ENCODE measurements at places on chromosomes 4 and X. TPM values are rescaled to one million over a fixed set of nuclear protein-coding genes. Genes with fewer than 3 reads are reported as not detected.

The FAM236A gene
- total RNA-seq = not detected

- no peak for DNase-seq
Observed at GRCh38 chr4:101035487-101035886, 311.8 kb downstream of the PPP3CA start.

DNA sequence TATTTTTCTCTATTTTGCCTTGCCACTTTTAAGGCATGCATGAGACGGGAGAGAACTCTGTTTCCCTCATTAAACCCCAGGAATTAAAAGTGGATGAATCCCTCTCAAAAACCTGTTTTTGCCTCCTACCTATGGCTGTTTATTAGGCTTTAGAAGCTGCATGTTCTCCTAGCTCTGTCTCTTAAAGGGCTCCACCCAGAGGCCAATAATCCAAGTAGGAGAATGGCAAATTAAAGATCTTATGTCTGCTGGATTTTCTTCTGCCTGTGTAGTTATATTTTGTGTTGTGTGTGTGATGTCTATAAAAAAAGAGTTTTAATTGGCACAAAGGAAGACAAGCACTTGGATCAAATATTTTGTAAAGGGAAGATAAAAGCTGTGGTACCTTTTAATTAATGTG is 32.4 kb downstream of the MAGEC1 start:
- DNase-seq = no peak

DNA sequence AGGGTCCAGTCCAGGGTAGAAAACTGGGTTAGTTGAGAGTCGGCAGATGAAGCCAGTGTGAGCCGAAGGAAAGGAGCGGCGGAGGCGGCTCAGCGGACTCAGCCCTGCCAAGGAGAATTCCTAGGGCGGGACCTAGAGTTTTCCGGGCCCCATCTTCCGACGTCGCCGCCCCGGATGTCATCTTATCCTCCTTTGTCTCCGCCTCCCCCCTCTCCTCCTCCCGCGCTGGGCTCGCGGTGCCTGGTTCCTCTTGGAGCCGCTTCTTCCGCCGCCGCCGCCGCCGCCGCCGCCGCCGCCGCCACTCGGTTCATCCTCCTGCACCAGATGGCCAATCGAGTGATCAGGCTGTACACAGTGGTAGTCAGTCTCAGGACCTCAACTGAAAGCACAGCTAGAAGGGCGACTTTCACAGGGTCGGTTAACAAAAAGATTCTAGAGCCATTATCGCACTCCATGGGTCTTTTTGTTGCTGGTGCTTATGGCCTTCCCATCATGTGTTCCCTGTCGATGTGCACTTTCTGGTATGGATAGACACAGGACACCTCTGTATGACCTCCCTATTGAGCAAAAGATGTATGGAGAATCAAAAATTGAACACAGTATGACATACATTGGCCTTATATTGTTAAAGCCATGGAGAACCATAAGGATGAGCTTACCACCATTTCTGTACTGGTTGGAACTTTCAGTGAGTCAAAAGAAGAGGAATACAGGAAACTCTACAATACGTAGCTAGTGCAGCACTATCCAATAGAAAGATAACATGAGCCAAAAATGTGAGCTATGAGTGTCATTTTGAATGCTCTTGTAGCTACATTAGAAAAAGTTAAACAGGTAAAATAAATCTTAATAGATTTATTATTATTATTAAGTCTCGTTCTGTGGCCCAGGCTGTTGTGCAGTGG is 32.4 kb upstream of the THOC2 start:
- peak; percentile 65 for DNase-seq

GRCh38 chr4:2805712-2806389 is 13.0 kb downstream of the SH3BP2 start:
- peak; percentile 58 for DNase-seq

The RLIM gene
- 53.3 TPM for total RNA-seq

- no peak for DNase-seq
Observed at GRCh38 chrX:16870862-16871815, 977 bp upstream of the RBBP7 start.

DNA sequence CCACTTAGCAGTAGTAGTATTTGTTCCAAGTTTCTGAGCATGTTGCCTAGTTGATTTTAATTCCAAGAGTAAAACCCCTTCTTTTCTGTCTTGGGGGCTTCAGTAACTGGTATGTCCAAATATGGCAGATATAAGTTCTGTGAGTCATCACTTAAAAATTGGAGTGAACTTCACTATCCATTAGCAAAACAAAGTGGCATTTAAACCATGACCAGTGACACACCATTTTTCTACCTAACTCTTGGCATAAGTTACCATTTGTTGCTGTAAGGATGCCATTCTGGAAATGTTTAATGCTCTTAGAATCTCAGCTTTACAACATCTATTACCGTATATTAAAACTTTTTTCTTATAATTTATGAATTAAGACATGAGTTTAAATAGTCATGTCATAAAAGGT is 102.0 kb downstream of the CBR4 start:
- peak; percentile 44 for DNase-seq

DNA sequence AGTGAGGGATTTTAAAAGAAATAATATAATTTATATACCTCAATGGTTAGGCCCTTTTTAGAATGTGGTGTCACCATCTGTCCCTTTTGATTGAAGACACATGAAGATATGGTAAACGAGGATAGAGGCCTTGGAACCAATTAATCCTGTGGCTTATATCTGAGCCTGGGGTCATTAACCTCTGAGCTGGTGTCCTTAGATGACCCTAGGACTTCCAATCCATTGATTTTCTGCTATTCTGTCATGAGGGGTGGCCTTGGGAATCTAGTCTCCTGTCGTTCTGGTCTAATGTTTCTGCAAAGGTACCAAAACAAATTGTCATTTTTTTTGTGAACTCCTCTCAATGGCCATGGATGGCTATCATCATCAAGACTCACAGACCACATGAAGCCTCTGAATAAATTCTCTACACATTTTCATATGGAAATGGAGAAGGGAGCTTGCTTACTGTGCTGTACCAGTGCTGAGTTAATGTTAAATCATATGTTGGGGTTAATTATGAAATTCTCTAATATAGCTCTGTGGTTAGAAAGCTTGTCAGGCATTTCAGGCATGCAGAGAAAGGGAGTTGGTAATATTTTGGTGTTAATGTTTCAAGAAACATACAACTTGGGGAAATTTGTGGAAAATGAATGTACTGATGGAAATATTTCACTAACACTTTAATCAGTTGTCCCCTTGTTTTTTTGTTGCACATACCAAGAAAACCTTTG is 204.2 kb upstream of the IL15 start:
- no peak for DNase-seq
